ENCODE measurements at places on chromosomes 12 and 14. TPM values are rescaled to one million over a fixed set of nuclear protein-coding genes. Genes with fewer than 3 reads are reported as not detected.

- no peak for DNase-seq
Measured at GRCh38 chr14:20332431-20332787, 670 bp downstream of the CCNB1IP1 start.

DNA sequence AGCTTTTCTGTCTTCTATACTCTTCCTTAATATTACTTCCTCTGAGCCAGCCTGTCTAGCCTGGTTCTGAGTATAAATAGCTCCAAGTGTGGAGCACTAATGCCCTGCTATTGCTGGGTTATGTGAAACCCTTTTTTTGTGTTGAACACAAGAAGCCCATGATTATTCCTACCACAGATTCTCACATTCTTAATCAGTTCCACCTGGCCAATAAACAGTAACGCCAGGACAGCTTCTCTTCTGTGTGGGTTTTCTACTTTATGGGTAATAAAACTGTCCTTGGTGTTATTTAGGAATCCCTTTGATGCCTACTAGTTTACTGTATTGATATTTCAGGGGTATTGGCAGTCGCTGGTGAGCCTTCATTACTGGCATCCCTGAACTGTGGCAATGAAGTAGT, 48.9 kb upstream of the LRIG3 start:
- no peak for DNase-seq

DNA sequence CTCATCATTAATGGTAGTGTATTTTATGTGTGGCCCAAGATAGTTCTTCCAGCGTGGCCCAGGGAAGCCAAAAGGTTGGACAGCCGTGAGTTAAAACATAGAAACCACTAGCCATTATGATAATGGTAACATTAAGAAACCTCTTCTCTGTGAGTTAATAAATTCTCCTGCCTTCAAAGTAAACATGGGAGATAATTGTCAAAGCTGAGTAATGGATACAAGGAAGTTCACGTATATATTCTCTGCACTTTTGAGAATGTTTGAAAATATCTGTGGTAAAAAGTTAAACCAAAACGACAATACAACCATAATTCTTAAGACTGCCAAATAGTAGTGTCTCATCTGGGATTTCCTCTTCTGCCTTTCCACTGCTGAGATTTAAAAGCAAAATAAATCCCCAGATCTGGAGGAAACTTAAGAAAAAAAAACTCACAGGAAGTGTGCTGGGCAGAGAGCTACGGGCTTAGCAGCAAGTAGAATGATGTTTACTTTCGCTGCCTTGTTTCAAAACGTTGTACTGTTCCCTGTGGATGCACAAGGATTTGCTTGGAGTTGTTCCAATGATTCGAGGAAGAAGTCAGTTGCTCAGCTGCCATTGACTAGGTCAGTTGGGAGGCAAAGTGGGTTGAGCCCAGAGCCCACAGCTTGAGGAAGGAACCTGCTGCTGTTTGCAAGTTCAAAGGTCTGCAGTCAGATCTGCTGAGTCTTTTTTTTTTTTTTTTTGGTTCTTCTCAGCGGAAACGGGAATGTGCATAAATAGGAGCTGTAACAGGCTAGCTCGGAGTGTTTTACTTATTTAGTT, 1.7 kb downstream of the TPCN1 start:
- DNase-seq = no peak

The TEX52 gene
- total RNA-seq = not detected

- DNase-seq = no peak
Measured at GRCh38 chr12:25482625-25483024, 70.5 kb downstream of the LMNTD1 start.

DNA sequence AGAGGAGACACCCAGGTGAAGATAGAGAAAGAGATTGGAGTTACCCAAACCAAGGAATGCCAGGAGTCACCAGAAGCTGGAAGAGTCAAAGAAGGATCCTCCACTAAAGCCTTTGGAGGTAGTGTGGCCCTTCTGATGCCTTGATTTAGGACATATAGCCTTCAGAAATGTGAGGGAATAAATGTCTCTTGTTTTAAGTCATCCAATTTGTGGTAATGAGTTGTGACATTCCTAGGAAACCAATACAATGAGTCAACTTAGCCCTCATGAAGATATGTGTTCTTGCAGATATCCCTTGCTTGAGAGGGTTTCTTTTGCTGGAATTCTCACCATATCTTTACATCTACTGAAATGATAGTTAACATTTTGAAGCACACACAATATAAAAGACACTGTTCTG, 58.8 kb downstream of the CCER1 start:
- DNase-seq = no peak

The ASB2 gene
- 60.0 TPM for total RNA-seq

GRCh38 chr12:52920937-52921336, 16.1 kb upstream of the KRT8 start:
- DNase-seq = no peak

DNA sequence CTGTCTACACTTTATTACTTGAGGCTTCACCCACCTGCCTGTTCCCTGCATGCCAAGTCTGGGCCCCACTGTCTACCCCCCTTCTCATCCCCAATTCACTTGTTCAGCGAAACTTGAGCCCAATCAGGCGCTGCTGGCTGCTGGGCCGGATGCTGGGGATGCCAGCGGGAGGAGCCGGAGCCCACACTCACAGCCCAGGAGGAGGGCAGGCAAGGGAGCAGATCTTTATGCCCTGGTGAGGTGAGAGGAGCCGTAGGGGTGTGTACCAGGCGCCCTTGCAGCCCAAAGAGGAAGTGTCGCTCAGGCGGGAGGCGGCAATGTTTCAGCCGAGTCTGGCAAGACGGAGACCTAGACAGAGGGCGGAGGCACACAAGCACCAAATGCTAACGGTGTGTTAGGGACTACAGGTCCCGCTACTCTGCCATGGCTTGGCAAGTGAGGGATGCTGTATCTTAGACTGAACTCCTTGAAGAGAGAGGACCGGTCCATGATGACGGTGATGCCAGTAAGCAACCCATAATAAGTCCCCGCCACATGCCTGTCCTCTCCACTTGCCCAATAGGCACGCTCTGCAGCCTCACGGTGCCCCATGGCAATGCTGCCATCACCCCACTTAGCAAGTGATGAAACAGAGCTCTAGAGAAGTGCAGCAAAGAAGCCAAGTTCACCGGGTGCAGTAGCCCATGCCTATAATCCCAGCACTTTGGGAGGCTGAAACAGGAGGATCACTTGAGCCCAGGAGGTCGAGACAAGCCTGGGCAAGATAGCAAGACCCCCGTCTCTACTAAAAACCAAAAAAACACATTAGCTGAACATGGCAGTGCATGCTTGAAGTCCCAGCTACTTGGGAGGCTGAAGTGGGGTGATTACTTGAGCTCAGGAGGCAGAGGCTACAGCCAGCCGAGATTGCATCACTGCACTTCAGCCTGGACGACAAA, 41.6 kb downstream of the LRRC74A start:
- DNase-seq = peak; percentile 89

The AQP5 gene
- not detected for total RNA-seq

GRCh38 chr12:70246580-70246979, 3.3 kb downstream of the CNOT2 start:
- DNase-seq = no peak

- no peak for DNase-seq
Measured at GRCh38 chr14:43894534-43894933, 612.5 kb downstream of the FSCB start.

The FSCB gene
- total RNA-seq = not detected

- no peak for DNase-seq
Measured at GRCh38 chr12:109458086-109458485, 19.0 kb downstream of the KCTD10 start.

GRCh38 chr12:83326666-83327065, 640.0 kb downstream of the TMTC2 start:
- no peak for DNase-seq

DNA sequence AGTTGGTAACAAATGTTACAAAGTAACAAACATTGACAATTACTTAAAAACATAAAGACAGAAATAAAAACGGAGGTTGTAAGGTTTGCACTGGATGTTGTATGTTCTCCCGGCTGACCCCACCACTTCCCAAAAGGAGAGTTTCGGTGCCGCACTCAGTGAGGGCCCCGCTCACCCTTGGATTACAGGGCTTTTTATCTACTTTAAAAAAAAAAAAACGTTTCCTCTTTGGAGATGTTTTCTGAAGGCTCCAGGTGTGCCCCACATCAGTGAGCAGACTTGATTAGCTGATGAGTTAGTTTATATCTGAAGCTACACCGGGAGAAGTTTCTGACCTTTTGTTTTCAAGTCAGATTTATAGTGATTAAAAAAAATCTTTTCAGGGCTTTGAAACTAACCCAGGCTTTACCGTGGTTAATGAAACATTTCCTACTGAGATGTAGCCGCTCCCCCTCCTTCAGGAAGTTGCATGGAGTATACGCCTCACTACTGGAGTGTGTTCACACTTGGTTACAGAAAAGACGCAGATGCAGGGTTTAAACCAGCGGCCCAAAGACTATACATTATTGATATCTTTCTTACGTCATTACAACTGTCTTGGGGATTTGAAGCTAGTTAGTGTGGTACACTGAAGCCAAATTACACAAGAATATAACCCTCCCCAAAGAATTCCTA, 38.0 kb upstream of the BCL7A start:
- peak; percentile 36 for DNase-seq

The AKAP5 gene
- 2.4 TPM for total RNA-seq

GRCh38 chr12:119072440-119072839, 91.1 kb downstream of the SRRM4 start:
- no peak for DNase-seq

The SERPINA1 gene
- total RNA-seq = 10.3 TPM

The TMCC3 gene
- 21.2 TPM for total RNA-seq

- no peak for DNase-seq
Measured at GRCh38 chr14:52342849-52343596, 28.9 kb downstream of the PTGER2 start.

- DNase-seq = no peak
Measured at GRCh38 chr14:24274101-24274543, 2.7 kb upstream of the RABGGTA start.

The MYRFL gene
- total RNA-seq = 0.23 TPM

The TMEM117 gene
- total RNA-seq = 11.4 TPM

DNA sequence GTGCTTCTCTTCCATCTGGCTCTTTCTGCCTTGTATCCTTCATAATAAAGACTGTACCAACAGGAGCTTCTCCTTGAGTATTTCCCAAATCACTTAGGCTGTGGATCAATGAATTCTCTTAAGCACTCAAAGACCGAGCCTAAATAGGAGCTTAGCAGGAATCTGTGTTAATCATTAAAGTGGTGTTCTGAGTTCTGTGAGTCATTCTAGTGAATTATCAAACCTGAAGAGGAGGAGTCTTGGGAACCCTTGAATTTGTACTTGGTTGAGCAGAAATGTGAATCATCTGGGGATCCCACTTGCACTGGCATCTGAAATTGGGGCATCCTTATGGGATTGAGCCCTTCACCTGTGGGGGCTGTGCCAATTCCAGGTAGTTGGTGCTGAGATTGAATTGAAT, 946.2 kb downstream of the BCL11B start:
- no peak for DNase-seq

DNA sequence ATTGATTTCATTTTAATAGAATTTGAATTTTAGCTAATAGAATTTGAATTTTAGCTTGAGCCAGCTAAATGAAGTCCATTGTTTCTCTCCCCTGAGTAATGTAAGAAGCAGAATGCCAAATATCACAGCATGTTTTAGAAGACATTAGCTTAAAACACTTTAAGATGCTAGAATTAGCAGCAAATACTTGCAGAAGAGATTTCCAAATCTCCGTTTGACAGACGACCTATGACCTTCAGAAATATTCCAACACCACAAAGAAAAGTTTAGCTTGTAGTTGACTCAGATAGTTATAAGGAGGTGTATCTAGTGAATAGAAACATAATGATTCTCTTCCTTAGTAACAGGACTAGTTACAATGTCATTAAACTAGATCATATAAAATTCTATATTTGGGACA, 51.7 kb upstream of the MYF6 start:
- DNase-seq = no peak

The KRT73 gene
- not detected for total RNA-seq

GRCh38 chr12:80325167-80325959, 118.7 kb upstream of the PTPRQ start:
- no peak for DNase-seq

GRCh38 chr14:65943150-65943549, 530.6 kb downstream of the FUT8 start:
- no peak for DNase-seq

The LTBP2 gene
- total RNA-seq = 168 TPM

DNA sequence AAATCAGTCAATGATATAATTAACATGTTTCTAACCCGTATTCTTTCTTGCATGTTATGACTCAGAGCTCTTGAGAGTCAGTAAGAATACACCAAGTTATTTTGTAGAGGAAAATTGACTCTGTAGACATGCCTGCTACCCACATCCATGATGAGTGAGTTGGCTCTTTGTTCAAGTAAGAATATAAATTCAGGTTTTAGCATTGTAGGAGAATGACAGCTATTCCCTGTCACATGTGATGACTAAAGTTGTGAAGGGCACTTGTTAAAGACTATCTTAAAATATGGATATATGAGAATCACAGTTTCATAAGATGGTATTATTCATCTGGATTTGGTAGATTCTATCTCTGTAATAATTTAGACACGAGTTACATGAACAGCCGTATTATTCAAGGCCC, 209.1 kb downstream of the CCDC59 start:
- DNase-seq = no peak

The TAS2R42 gene
- not detected for total RNA-seq

DNA sequence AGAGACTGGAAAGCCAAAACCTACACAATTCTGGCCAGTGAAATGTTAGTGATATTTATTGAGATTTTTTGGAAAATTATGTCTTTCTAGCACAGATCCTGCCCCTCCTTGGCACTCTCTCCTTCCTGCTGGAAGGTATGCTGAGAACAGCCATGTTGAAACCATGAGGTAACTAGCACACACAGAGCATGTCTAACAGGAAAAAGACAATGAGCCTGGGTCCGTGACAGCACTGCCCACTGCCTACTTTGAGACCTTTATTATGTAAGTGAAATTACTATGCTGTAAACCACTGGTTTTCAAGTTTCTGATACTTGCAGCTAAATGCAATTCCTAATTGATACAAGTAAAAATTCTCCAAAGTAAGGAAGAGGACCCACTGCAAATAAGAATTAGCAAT, 81.6 kb upstream of the SINHCAF start:
- DNase-seq = no peak

DNA sequence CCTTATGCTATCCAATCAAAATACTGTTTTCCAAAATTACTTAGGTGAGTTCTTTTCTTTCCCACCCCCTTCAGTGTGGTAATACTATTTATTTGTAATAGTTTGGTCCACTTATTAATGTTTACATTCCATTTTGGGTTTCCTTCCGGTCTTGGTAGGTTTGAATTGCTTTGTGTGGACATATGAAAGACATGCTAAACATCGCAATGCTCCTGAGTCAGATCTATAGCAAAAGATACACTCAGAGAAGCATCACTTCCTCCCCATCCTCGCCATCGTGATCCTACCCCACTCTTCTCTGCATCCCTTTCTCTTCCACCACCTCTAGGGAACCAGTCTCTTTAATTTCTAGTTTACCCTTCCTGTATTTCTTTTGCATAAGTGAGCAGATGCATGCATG, 30.0 kb downstream of the TUNAR start:
- no peak for DNase-seq

- DNase-seq = peak; percentile 86
Measured at GRCh38 chr14:73463411-73463810, 5.1 kb upstream of the NUMB start.

DNA sequence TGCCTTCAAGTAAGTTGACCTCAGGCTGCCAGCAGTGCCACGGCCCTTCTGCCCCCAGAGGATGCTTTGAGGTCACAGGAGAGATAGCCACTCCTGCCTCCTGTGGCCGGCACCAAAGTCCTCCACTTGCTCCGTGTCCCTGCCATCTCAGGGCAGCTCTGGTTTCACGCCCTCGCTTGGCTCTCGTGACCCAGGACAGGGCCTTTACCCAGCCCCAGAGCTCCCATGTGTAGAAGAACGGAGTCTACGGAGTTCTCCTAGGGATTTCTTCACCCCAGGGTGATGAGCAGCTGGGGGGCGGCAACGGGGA, 178.1 kb downstream of the ADGRD1 start:
- DNase-seq = peak; percentile 73

- DNase-seq = no peak
Measured at GRCh38 chr12:79648881-79649280, 41.9 kb downstream of the PAWR start.
